ENCODE measurements at places on chromosomes 1 and 21. TPM values are rescaled to one million over a fixed set of nuclear protein-coding genes. Genes with fewer than 3 reads are reported as not detected.
A peak's percentile ranks its signal among the peaks of the same experiment; 100 is the strongest.

Gene OPTC
- total RNA-seq, result not detected

DNA sequence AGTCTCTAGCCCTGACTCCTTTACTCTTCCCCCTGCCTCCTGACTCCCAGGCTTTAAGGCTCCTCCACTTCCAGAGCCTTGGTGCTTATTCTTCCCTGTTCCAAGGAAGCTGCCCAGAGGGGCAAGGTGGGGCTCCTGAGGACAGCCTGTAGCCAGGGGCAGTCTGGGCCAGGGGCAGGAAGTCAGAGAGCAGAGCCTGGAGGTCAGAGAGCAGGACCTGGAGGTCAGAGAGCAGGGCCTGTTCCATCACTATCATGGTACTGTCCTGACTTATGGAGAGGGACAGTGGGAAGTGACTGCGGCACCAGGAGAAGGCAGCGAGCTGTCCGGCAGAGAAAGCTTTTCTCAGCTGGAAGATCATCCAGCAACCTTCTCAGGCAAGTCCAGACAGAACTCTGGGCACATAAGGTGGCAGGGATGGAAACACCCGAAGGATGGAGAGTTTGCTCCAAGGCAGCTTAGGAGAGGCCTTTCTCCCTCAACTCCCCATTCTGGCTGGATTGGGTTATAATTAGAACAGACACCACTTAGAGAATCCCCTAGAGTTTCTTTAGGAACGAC lies 25.0 kb downstream of the PLXNA2 start:
- DNase-seq, result no peak

GRCh38 chr21:34825948-34826548 lies 157.3 kb downstream of the CLIC6 start:
- DNase-seq, result no peak

- DNase-seq, result no peak
Observed at GRCh38 chr1:95659166-95659565, 425.2 kb downstream of the RWDD3 start.

GRCh38 chr1:65148548-65149350 lies 746 bp downstream of the AK4 start:
- peak; percentile 2 for DNase-seq

- DNase-seq, result peak; percentile 89
Observed at GRCh38 chr1:160342953-160343869, at the start of the genes COPA and NCSTN. Gene COPA (minus strand): TSS chr1:160343250. CDS start chr1:160343170, 80 bp downstream. Gene NCSTN (plus strand): TSS chr1:160343383. CDS start chr1:160343397, 14 bp downstream.

GRCh38 chr1:29179641-29180184 lies 2.0 kb downstream of the SRSF4 start:
- DNase-seq, result no peak

DNA sequence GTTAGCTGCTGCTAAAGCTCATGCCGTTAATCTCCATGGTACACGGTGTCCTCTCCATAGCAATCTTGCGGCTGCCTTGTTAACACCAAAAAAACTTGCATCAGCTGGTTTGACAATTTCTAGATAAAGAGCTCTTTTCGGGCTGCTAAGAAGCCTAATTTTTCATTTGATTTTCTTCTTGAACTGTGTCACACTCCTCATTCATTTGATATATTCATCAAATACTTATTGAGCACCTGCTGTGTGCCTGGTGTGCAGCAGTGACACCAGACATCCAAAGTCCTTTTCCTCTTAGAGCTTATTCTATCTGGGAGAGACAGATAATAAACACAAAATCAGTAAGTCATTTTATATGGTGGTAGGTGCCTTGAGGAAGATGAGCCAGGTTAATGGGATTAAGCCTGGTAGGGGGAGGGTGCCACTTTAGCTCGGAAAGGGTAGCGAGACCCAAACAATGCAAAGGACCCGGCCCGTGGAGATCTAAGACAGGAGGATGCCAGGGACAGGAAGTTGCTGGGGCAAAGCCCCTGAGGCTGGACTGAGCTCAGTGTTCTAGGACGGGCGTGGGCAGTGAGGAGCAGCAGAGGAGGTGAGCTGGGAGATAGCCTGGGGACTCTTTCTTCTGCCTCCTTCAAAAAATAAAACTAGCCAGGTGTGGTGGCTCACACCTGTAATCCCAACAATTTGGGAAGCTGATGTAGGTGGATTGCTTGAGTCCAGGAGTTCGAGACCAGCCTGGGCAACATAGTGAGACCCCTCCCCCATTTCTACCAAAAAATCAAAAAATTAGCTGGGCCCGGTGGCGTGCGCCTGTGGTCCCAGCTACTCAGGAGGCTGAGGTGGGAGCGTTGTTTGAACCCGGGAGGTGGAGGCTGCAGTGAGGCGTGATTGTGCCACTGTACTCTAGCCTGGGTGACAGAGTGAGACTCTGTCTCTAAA lies 50.7 kb upstream of the LGALS8 start:
- DNase-seq, result no peak

DNA sequence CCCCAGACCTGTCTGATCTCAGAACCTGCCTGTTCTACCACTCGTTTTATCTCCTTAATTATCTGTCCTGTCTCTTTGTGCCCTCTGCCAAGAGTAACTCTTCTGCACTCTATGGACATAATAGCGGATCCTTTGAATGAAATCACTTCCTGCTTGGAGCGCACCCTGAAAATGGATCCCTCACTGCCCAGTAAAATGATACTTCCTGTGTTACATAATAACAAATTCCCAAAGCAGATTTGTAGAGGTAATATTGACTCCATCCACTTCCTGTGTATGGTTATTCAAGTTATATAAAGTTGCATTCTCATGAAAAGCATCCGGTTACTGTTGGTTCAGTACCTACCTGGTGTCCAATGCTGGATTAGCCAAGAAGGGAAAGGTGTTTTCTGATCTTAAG lies 246.0 kb downstream of the TRABD2B start:
- DNase-seq, result no peak

GRCh38 chr1:85975912-85976371 lies 180.6 kb downstream of the COL24A1 start:
- no peak for DNase-seq

DNA sequence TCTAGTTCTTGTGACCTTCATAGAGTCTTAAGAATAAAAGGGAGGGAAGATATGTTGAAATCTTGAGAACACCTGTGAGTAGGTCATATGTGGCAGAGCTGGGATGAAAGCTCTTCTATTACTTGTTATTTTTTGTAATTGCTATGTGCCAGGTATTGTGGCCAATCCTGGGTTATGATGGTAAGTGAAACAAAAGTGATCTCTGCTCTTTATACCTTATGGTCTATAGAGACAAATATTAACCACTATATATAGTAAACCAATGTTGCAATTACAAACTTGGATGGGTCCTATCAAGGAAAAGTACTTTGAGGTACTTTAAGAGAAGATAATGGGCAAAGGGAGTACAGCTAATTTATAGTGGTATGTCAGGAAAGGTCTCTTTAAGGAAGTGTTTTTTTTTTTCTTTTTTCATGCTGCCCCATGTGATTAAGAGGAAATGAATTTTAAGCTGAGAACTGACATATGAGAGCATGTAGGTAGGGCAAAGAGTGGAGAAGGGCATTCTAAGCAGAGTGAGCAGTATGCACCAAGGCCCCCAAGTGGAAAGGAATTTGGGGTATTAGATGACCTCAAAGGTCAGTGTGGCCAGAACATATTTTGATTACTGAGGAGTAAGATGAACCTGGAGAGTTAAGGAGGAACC lies 43.3 kb downstream of the POU2F1 start:
- DNase-seq, result peak; percentile 8

Gene DPM3
- total RNA-seq, result 53.6 TPM

- DNase-seq, result no peak
Observed at GRCh38 chr21:37039411-37040075, 33.0 kb downstream of the RIPPLY3 start.

All from CD4-positive, alpha-beta memory T cell (primary cell).